ENCODE measurements at places on chromosomes 11 and 22.

DNA sequence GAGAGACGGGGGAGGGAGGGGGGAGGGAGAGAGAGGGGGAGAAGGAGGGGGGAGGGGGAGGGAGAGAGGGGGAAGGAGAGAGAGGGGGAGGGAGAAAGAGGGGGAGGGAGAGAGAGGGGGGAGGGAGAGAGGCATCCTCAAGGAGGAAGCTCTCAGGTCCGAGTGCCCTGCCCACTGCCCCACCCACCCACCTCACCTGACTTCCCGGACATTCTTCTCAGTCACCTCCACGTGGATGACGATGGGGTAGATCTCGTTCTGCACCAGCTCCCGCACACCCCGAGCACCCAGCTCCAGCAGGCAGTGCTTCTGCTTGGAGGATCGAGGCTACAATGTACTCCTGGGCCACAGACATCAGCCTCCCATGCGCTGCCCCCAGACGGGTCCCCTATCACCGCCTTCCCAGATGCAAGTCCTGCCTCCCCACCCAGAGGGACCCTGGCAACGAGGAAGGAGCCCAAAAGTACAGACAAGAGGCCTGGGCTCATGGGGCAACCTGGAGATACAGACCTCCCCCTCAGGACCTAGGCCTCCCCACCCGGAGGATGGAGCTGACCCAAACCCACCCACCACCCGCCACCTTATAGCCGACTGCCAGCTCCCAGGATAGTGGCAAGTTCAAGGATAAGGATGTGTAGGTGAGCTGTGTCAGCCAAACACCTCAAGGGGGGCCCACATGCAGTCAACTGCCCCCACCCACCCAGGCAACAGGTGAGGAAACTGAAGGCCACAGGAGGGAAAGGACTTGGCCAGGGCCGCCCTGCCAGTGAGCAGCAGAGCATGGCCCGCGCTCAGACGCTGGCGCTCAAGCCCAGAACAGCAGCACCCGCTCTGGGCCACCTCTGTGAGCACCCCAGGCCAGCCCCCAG, 5.6 kb upstream of the MFNG start:
- H3K27me3 ChIP-seq = no peaks in the 10 kb centered on the region
- H3K36me3 ChIP-seq = peaks cover 29% of the 10 kb centered on the region
- H3K4me1 ChIP-seq = peaks cover 23% of the 10 kb centered on the region
- H3K4me3 ChIP-seq = no peak overlapping the region

DNA sequence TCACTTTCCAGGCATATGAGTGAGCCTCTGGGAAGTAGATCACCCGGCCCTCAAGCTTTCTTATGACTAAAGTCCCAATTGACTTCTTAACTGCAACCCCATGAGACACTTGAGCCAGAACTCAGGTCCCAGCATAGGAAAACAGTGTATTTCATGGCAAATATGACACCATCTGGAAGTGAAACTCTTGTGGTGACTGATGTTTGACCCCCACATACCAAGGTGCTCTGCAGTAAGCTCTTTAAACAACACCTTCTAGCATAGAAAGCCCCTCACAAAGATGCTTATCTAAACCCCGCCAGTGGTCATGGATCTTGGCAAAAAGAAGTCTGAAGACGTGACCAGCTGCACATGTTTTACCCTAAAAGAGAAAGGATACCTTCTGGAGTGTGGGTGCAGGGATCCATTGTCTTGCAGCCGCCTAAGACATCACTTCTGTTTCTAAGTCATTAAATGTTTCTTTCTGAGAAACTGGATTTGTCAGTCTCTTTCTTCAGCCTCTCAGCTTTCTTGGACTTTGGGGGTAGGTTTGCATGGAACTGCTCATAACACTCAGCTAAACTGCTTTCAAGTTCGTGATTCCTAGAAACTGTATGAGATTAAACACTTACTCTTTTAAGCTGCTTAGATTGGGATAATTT, 7.4 kb upstream of the PELI3 start:
- H3K27ac ChIP-seq = no peak overlapping the region
- H3K36me3 ChIP-seq = no peaks in the 10 kb centered on the region
- H3K4me3 ChIP-seq = no peak overlapping the region
- H3K27me3 ChIP-seq = peaks cover 18% of the 10 kb centered on the region
- no peaks in the 10 kb centered on the region for H3K4me1 ChIP-seq
- DNase-seq = no peak

- peak overlapping the region; percentile 69 for H3K27ac ChIP-seq
- no peaks in the 10 kb centered on the region for H3K36me3 ChIP-seq
- H3K4me3 ChIP-seq = peak overlapping the region; percentile 12
- DNase-seq = no peak
- no peaks in the 10 kb centered on the region for H3K27me3 ChIP-seq
Observed at GRCh38 chr11:82750643-82751139, 17.0 kb upstream of the FAM181B start.

DNA sequence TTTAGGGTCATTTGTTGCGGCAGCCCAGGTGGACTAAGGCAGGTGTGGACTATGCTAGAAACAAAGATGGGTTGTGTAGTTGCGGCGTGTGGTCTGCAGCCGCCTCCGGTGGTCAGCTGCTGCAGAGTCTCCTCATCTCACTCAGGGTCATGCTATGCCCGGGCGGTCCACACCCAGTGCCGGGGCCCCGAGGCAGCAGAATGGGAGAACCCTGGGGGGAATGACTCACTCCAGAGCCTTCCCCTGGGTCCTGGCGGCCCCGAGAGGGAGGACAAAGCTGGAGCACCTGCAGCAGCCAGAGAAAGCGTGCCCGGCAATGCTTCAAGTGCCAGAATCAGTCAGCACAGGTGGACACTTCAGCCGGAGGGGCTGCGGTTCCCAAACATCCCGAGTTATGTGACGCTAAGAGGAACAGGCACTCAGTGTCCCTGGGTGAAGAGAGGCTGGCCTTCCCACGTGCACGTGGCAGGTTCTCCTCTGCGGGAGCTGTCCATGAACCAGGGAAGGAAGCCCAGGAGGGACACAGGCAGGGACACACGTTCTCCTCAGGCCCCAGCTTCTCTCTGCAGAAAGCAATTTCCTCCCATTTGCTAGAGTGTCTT, 289.6 kb upstream of the B3GAT1 start:
- H3K27me3 ChIP-seq = peaks cover 10% of the 10 kb centered on the region
- H3K27ac ChIP-seq = no peak overlapping the region
- no peak for DNase-seq

GRCh38 chr11:10478066-10478465, 23.0 kb downstream of the AMPD3 start:
- no peak overlapping the region for H3K27ac ChIP-seq
- no peak for DNase-seq
- no peaks in the 10 kb centered on the region for H3K27me3 ChIP-seq
- H3K4me3 ChIP-seq = no peak overlapping the region

GRCh38 chr22:23509571-23510302, 70.4 kb downstream of the IGLL1 start:
- H3K4me3 ChIP-seq = no peak overlapping the region
- no peak for DNase-seq
- no peaks in the 10 kb centered on the region for H3K36me3 ChIP-seq
- no peaks in the 10 kb centered on the region for H3K4me1 ChIP-seq

DNA sequence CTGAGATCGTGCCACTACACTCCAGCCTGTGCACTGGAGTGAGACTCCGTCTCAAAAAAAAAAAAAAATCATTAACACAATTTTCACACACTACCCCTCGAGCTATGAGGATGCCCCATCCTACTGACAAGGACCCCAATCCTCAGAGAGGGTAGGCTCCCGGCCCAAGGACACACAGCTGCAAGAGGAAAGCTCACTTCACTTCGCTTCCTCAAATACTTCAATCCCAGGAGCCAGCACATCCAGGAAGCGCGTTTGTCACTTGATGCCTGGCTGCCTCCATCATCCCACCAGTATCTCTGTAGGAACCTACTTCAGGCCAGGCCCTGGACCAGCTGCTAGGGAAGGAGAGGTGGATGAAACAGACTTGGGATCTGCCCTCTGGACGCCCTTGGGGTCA, 144.0 kb downstream of the CRYBB2 start:
- no peaks in the 10 kb centered on the region for H3K27me3 ChIP-seq
- H3K36me3 ChIP-seq = no peaks in the 10 kb centered on the region
- H3K27ac ChIP-seq = no peak overlapping the region
- peaks cover 11% of the 10 kb centered on the region for H3K4me1 ChIP-seq
- no peak for DNase-seq

DNA sequence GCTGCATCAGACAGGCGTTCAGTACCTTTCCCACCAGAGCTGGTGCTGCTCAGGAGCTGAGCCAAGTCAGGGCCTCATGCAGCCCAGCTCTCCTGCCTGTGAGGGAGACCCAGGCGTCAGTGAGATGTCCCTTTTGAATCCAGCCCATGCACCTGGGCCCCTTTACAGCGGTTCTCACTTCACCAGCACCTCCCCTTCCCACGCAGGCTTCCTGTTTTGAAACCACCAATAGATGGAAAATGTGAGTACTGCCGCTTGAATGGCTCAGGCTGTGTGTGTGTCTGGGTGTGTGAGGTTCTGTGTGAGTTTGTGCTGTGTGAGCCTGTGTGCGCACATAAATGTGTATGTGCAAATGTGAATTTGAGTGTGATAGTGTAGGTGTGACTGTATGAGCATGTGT, 88.4 kb downstream of the UBASH3B start:
- H3K36me3 ChIP-seq = no peaks in the 10 kb centered on the region
- peaks cover 51% of the 10 kb centered on the region for H3K4me1 ChIP-seq
- H3K27ac ChIP-seq = no peak overlapping the region
- DNase-seq = no peak
- no peaks in the 10 kb centered on the region for H3K27me3 ChIP-seq
- H3K4me3 ChIP-seq = no peak overlapping the region

DNA sequence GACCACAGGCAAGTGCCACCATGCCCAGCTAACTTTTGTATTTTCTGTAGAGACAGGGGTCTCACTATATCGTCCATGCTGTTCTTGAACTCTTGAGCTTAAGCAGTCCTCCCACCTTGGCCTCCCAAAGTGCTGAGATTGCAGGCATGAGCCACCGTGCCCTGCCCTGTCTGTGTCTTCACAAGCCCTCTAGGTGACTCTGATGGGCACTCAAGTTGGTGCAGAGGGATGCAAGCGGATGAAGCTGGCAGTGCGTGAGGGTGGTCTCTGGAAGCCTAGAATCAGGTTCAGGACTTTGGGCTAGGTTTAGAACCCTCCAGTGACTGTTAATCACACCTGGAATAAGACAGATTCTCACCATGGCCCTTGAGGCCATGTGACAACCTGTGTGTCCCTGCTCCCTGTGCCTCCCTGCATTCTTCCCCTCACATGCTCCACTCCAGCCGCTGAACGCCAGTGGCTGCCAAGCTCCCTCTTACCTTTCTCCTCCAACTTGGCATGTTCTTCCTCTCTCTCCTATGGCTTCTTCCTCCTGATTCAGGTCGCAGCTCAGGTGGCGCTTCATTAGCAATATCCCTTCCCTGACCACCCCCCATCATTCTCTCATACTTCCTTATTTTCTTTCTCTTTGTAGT, 242.3 kb upstream of the TBCEL start:
- H3K36me3 ChIP-seq = no peaks in the 10 kb centered on the region
- H3K4me1 ChIP-seq = no peaks in the 10 kb centered on the region
- DNase-seq = peak; percentile 60
- no peaks in the 10 kb centered on the region for H3K27me3 ChIP-seq

DNA sequence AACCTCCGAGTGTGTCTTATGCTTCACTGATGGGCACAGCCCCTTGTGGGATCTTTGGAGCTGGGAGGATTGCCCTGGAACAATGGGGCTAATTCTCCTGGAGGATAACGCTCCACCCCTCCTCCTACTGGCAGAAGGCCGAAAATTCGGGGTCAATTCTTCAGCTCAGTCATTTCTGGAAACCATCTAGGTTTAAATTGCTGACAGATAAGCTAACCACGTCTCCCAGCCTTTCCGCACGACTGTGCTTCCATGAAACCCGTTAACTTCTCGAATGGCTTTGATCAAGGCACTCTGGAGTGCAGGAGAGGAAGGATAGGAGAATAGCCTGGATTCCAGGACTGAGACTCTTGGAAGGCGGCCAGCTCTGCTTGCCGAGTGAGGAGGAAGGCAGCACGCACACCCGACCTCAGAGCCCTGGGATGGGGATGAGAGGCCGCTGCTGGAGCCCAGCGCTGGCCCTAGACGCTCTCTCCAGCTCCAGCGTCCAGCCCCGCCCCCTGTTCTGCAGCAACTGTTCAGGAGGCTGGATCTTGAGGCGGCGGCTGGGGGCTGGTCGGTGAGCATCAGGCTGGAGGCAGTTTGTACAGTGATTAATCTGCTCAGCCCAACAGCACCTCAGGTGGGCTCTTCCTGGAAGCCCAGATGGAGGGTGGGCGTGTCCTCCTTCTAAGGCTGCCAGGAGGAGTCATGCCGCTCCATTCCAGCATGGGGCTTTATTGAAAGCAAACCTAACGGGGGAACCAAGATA, 176.7 kb upstream of the NCAM1 start:
- no peaks in the 10 kb centered on the region for H3K36me3 ChIP-seq
- H3K27ac ChIP-seq = no peak overlapping the region
- DNase-seq = no peak
- peaks cover 2% of the 10 kb centered on the region for H3K27me3 ChIP-seq
- H3K4me1 ChIP-seq = no peaks in the 10 kb centered on the region
- no peak overlapping the region for H3K4me3 ChIP-seq

- no peak for DNase-seq
- no peak overlapping the region for H3K4me3 ChIP-seq
- no peaks in the 10 kb centered on the region for H3K4me1 ChIP-seq
- no peak overlapping the region for H3K27ac ChIP-seq
- H3K36me3 ChIP-seq = no peaks in the 10 kb centered on the region
Observed at GRCh38 chr11:21037850-21038249, 368.5 kb downstream of the NELL1 start.

DNA sequence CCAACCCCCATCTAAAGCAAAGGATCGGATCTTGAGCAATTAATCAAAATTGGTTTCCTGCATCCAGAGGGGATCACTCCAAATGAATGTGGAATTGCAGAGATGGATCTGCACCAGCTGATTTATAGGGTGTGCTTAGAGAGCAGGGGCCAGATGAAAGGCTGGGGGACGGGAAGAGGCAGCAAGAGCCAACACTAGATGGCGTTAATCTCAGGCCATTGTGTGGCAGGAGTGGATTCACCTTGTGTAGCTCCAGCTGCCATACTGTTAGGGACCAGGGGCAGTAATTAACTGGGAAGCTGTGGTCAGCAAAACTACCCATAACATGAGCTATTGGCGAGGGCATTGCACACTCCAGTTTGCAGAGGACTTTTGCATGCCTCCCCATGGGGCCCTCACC, 35.6 kb downstream of the SERPINH1 start:
- peaks cover under 1% of the 10 kb centered on the region for H3K4me1 ChIP-seq
- H3K27ac ChIP-seq = no peak overlapping the region
- H3K36me3 ChIP-seq = no peaks in the 10 kb centered on the region
- peaks cover 37% of the 10 kb centered on the region for H3K27me3 ChIP-seq

GRCh38 chr22:17339095-17339693, 30.1 kb upstream of the CECR2 start:
- no peak overlapping the region for H3K4me3 ChIP-seq
- no peaks in the 10 kb centered on the region for H3K36me3 ChIP-seq
- no peak for DNase-seq
- peaks cover 16% of the 10 kb centered on the region for H3K27me3 ChIP-seq
- no peak overlapping the region for H3K27ac ChIP-seq
- H3K4me1 ChIP-seq = no peaks in the 10 kb centered on the region

Data from osteocyte (in vitro differentiated cells).